Uterine smooth muscle cell (primary cell): ENCODE measurements at places on chromosomes 7 and 10. TPM values are rescaled to one million over a fixed set of nuclear protein-coding genes. Genes with fewer than 3 reads are reported as not detected.

Gene PCLO
- 4.4 and 4.9 TPM in 2 replicates for total RNA-seq

Gene HOXA2
- under 0.01 TPM in 1 of 2 replicates, not detected in the other for total RNA-seq

Gene NEUROD6
- total RNA-seq, result not detected in 2 replicates

Gene PRR15
- 0.22 and 0.87 TPM in 2 replicates for total RNA-seq

Gene GTPBP4
- 37.2 and 61.9 TPM in 2 replicates for total RNA-seq

Gene FXYD4
- not detected in 2 replicates for total RNA-seq

Gene SLC29A3
- 0.62 and 0.66 TPM in 2 replicates for total RNA-seq

Gene NODAL
- total RNA-seq, result not detected in 2 replicates

Gene MMP21
- total RNA-seq, result under 0.01 TPM in 1 of 2 replicates, not detected in the other

Gene NAT16
- total RNA-seq, result under 0.01 and 0.33 TPM in 2 replicates

Gene TRIM56
- total RNA-seq, result 21.9 and 23.0 TPM in 2 replicates

Gene GNB2
- total RNA-seq, result 64.2 and 93.7 TPM in 2 replicates

Gene NXPH1
- total RNA-seq, result not detected in 2 replicates

Gene ADGRA1
- not detected in 2 replicates for total RNA-seq

Gene SPDYE16
- total RNA-seq, result 0.12 TPM in 1 of 2 replicates, not detected in the other

Gene STMP1
- total RNA-seq, result 15.0 and 15.6 TPM in 2 replicates

Gene CDK1
- 29.4 and 98.9 TPM in 2 replicates for total RNA-seq

Gene LRGUK
- total RNA-seq, result 0.12 and 0.22 TPM in 2 replicates

Gene CHST15
- 4.6 and 6.5 TPM in 2 replicates for total RNA-seq

Gene AQP1
- 0.50 and 0.66 TPM in 2 replicates for total RNA-seq

Gene BHLHA15
- total RNA-seq, result 1.3 and 2.2 TPM in 2 replicates

Gene POU6F2
- not detected in 2 replicates for total RNA-seq

Gene SPDYE2
- total RNA-seq, result not detected in 2 replicates

Gene NEBL
- total RNA-seq, result 0.12 and 0.22 TPM in 2 replicates

Gene AFAP1L2
- 0.22 and 1.4 TPM in 2 replicates for total RNA-seq

Gene CLCN1
- not detected in 2 replicates for total RNA-seq

Gene RTKN2
- total RNA-seq, result 4.6 and 6.3 TPM in 2 replicates

Gene LDB3
- under 0.01 TPM in 1 of 2 replicates, not detected in the other for total RNA-seq

Gene NPC1L1
- total RNA-seq, result under 0.01 and 0.12 TPM in 2 replicates

Gene PDZD7
- total RNA-seq, result 1.4 and 2.1 TPM in 2 replicates

Gene GPR26
- total RNA-seq, result not detected in 2 replicates

Gene TRIM50
- not detected in 2 replicates for total RNA-seq

Gene AKR1C4
- total RNA-seq, result not detected in 2 replicates

Gene KDM7A
- 4.3 and 7.1 TPM in 2 replicates for total RNA-seq

Gene ARHGAP22
- 85.7 and 130 TPM in 2 replicates for total RNA-seq

Gene WIPF3
- total RNA-seq, result not detected in 2 replicates

Gene IRF5
- total RNA-seq, result 0.11 and 0.37 TPM in 2 replicates

Gene SPDYE9
- total RNA-seq, result not detected in 2 replicates

Gene NUTM2D
- 0.33 and 0.62 TPM in 2 replicates for total RNA-seq

Gene CHN2
- total RNA-seq, result 0.44 and 0.87 TPM in 2 replicates

Gene ELN
- 0.89 and 2.6 TPM in 2 replicates for total RNA-seq

Gene PIP
- total RNA-seq, result not detected in 2 replicates

Gene EN2
- not detected in 2 replicates for total RNA-seq

Gene NRP1
- total RNA-seq, result 429 and 516 TPM in 2 replicates

Gene CYP3A5
- total RNA-seq, result 3.5 and 4.8 TPM in 2 replicates
